Substantia nigra (tissue), 51 donors: ENCODE measurements at places on chromosomes 13 and 19.
A peak's percentile ranks its signal among the peaks of the same experiment; 100 is the strongest.

DNA sequence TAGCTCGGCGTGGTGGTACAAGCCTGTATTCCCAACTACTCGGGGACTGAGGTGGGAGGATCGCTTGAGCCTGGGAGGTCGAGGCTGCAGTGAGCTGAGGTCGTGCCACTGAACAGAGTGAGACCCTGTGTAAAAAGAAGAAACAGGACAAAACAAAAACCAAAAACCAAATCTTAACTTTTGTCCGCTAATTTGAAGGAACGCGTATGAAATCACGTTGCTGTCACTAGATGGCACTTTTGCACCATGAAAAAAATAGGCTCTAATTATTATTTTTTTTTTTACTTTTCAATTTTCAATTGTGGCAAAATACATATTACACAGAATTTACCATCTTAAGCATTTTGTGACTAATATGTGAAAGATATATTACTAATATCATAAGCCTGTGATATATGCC, 17.6 kb upstream of the ZNF835 start:
- DNase-seq, result no peak

- no peak for DNase-seq
Measured at GRCh38 chr19:19823916-19824315, 2.4 kb upstream of the ZNF506 start.

- peak; percentile 57 for DNase-seq
Measured at GRCh38 chr19:40284501-40285352, at the start of gene AKT2. Gene AKT2 (minus strand): TSS chr19:40285345. CDS start chr19:40265267, 20,078 bp downstream.

DNA sequence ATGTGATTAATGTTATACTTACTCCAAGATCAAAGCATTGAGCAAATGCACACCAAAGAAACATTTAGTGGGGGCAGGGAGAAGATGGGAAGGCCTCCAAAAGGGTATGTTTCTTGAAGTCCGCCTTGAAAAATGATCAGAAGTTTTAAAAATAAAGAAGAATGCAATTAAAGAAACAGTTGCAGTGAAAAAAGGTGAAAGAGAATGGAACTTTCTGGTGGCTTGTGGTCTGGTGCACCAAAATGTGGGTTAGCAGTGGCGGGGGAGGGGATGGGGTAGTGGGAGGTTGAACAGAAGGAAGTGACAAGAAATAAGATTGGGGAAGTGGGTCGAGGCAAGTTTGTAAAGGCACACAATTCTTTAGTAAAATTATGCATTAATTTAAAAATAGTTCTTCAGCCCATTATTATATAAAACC, 2.5 kb downstream of the LCP1 start:
- no peak for DNase-seq

GRCh38 chr13:113184568-113185440, 23.7 kb downstream of the PCID2 start:
- no peak for DNase-seq

DNA sequence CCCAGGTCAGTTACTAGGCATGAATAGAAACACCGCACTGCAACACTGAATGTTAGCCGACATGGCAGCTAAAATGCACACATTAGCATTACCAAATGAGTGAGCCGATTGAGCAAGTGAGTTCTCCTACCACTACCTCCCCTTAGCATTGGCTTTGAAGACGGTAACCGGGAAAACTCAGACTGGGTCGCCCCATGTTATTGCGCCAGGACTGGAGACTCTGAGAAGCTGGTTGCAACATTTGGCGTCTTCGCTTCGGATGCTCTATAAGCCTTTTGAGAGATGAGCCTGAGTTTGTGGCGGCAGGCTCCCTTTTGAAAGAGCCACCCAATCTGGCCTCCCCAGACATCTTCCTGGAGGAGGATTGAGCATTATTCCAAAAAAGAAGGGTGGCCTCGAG, 68.5 kb upstream of the POMP start:
- no peak for DNase-seq
